ENCODE measurements at places on chromosomes 2 and 18.
A peak's percentile ranks its signal among the peaks of the same experiment; 100 is the strongest.

- no peak for DNase-seq
Measured at GRCh38 chr2:162013514-162014475, 60.2 kb downstream of the DPP4 start.

DNA sequence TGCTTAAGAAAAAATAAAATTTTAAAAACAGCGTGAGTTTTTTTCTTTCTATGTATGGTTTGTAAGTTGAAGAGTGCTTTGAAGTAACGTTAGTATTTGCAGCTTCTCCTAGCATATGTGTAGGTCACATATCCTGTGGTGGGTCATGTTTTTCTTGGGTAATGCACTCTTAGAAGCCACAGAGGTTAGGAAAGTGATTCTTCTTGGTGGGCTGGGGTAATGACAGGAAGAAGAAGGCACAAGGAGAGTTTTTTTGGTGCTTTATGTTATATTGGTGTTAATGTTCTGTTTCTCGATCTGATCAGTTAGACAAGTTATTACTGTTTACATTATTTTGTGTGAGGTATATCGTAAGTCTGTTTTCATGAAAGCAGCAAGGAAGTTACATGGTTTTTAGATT is 109.0 kb downstream of the ICA1L start:
- no peak for DNase-seq

GRCh38 chr18:72783530-72783929 is 84.3 kb downstream of the NETO1 start:
- DNase-seq, result no peak

DNA sequence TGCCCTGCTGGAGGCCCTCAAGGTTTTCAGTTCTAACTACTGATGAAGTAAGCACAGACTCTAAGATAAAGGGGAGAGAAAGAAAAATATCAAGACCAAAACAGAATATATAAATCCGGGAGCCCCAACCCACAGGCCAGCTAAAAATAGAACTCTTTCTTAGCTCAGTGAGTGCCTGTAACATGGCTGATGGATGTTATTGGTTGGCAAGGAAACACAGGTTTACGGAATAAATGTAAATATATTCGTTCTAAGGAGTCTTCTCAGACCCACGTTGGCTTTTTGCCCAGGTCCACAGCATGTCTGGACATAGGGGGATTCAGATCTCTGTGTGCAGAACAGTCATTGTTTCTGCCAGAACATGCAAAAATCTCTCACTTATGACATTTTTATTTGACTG is 139.0 kb upstream of the SERPINE2 start:
- DNase-seq, result no peak

GRCh38 chr2:46230115-46230571 is 67.1 kb upstream of the EPAS1 start:
- no peak for DNase-seq

DNA sequence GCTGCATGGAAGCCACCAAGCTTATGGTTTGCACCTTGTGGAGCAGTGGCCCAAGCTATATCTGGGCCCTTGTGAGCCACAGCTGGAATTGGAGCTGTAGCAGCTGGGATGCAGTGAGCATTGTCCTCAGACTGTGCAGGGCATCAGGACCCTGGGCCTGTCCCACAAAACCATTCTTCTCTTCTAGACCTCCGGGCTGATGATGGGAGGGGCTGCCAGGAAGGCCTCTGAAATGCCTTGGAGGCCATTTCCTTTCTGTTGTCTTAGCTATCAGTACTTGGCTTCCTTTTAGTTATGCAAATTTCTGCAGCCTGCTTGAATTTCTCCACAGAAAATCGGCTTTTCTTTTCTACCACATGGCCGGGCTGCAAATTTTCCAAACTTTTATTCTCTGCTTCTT is 46.4 kb upstream of the CSRNP3 start:
- DNase-seq, result no peak

DNA sequence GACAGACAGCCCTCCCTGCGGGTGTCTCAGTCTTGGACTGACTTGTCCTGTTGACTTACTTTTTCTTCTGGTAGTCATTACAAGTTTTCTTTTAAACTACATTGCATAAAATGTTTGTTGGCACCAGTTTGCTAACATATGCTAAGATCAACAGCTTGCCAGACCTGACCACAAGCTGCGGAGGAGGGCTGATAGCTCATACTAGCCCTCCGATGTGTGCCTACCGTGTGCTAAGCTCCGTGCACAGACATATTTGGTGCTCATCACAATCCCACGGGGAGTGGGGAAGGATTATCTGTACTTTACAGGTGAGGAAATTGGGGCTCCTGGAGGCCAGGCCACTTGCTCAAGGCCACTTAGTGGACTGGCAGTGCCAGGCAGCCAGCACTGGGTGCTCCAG is 72.8 kb upstream of the YPEL5 start:
- DNase-seq, result no peak

- DNase-seq, result no peak
Measured at GRCh38 chr2:111069722-111070121, 51.0 kb upstream of the BCL2L11 start.

DNA sequence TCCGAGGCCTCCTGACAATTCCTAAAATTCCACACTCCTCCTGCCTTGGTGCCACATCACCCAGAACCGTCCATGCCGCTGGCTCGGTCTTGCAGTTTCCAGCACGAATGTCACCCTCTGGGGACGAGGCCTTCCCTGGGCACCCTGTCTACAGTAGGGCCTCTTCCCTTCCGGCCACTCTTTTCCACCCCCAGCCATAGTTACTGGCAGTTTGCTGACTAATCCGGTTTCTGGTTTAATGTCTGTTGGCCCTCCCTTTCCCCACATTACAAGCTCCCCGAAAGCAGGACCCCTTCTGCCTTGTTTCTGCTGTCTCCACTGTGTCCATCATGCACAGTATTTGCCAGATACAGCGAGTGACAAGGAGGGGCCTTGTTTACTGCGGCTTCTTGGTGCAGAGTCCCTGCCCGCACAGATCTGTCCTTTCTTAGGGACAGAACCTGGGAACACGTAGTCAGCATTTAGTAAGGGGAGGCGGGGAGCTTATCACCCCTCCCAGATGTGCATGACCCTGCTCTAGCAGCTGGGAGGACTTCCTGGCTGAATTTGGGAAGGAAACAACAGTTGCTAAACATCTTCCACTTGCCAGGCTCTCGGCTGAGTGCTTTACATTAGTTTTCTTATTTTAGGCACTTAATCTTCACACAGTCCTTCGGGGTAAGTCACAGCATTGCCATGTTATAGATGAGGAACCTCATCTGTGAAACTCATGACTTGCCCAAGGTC is 23.6 kb upstream of the CATIP start:
- no peak for DNase-seq

- no peak for DNase-seq
Measured at GRCh38 chr2:70258532-70258875, 567 bp downstream of the PCYOX1 start.

DNA sequence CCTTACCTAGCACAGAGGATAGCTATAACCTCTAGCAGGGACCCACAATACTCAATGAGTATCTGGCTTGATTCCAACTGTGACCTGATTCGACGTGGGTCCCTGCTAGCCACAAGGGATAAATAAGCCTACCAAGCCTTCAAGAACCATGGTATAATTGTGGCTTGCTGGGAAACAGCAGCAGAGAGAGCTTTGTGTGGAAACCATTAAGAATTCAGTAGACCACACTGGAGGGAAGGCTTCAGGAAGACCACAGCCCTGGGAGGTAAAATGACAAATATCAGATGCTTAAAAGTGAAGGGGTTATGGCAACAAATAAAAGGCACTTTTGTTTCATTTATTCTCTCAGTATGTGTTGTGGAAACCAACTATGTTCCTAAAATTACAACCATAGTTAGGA is 82.6 kb upstream of the WIPF1 start:
- DNase-seq, result no peak

- DNase-seq, result no peak
Measured at GRCh38 chr2:73968357-73968937, 16.3 kb upstream of the TET3 start.

- no peak for DNase-seq
Measured at GRCh38 chr2:201320701-201321100, 36.4 kb downstream of the FLACC1 start.

- peak; percentile 46 for DNase-seq
Measured at GRCh38 chr2:23939987-23940717, at the start of gene UBXN2A. Gene UBXN2A, plus strand, starts transcription at chr2:23940463. Its CDS starts 17,852 bp downstream, at chr2:23958315.

- no peak for DNase-seq
Measured at GRCh38 chr2:164896226-164896625, 54.6 kb upstream of the COBLL1 start.

DNA sequence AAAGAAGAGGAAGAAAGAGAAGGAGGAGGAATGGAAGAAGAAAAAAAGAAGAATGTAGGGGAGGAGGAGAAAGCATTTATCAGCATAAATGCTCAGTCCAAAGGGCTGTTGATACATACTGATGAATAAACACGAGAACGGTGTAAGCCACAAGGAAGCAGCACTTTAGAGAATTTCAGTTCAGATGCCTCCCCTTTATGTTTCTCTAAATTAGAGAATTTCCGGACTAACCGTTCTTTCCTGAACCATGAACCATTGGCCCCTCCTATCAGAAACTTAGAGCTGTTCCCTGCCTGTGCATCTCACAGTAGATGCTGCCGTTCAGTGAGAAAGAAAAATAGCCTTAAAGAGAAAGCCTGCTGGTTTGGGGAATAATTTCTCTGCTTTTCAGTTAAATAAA is 49.2 kb upstream of the TUBA3D start:
- DNase-seq, result no peak

DNA sequence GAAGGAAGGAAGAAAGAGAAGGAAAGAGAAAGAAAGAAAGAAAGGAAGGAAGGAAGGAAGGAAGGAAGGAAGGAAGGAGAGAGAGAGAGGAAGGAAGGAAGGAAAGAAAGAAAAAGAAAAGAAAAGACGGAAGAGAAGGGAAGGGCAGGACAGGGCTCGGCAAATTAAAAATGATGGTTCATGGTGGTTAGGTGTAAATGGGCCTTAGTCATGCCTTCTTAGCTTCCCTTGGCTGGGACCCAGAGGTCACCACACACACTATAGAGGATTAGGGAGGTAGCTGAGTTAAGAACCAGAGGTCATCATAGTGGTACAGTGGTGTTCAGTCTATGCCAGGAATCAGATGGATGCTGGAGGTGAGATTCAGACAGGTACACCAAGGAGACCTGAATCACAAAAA is 9.3 kb upstream of the ATL2 start:
- no peak for DNase-seq

DNA sequence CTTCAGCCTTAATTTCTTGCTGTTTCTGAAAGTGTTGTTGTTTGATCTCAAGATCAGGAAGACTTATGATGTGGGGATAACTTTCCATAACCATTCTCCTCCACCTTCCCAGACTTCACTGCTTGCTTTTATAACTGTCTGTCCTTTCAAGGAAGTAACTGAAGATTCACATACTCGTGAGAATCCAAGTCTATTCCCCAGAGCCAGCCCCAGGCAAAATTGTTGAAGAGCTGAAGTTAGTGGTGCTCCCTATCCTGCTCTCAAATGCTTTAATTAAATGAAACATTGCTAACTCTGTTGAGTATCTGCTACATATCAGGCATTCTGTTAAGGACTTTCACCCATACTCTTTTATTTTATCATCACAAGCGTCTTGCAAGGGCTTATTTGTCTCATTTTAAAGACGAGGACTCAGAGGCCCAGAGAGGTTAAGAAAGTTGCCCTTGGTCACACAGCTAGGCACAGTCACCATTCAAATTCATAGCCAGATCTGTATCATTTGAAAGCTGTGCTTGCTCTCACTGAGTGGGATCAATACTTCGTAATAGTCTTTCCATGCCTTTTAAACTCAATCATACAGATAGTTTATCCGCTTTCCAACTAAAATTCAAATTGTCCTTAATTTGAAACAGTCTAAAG is 189.8 kb upstream of the TCF4 start:
- no peak for DNase-seq

- DNase-seq, result no peak
Measured at GRCh38 chr2:233481368-233482142, 85.0 kb downstream of the USP40 start.

DNA sequence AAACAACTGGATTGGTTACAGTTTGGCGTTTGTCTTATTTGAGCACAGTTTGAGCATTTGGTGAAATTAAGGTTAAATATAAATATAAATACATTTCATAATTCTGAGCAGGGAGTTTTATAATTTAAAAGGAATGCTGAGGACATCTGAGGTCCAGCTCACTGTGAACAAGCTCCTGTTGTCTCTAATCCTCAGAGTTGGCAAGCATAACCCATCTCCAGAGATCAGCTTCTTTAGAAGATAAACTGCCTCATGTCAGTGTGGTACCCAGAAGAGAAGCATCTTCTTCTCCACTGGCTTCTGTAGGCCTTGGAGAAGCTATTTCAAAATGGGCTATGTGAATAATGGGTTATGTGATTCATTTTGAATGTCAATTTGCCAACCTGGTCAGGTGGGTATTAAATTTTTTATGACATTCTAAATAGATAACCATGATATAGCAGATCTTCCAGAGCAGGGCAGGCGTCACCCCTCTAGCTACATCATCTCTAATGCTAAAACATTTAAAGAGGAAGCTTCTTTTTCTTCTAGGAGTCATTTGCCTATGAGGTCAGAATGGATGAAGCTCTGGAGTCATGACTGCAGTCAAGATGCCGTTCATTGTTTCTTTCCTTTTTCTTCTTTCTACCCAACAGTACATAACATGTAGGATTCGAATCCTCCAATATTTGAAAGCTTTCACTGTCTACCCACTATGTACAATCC is 324.0 kb downstream of the RNF144A start:
- DNase-seq, result no peak

DNA sequence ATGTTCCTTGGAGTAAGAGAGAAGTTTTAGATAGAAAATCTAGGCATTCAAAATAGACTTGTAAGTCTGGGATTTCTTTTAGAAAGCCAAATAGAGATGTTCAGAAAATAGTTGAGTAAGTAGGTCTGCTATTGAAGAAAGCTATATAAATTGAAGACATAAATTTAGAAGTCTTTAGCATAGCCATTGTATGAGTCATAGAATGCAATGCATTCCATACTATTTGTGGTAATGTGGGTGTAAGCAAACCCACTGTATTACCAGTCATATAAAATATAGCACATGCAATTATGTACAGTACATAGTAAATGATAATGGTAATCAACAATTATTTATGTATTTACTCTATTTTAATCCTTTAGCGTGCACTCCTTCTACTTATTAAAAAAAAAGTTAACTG is 14.1 kb downstream of the MC4R start:
- DNase-seq, result no peak

- DNase-seq, result no peak
Measured at GRCh38 chr2:12320991-12321641, 395.6 kb upstream of the TRIB2 start.

- DNase-seq, result no peak
Measured at GRCh38 chr2:24349097-24349496, 11.2 kb downstream of the ITSN2 start.

- DNase-seq, result no peak
Measured at GRCh38 chr2:176652300-176653182, 383.3 kb downstream of the MTX2 start.

- DNase-seq, result no peak
Measured at GRCh38 chr2:171480908-171481307, 41.4 kb upstream of the CYBRD1 start.

GRCh38 chr2:1495676-1496358 is 82.6 kb downstream of the TPO start:
- DNase-seq, result no peak
